ENCODE measurements at places on chromosomes 7 and 10.

DNA sequence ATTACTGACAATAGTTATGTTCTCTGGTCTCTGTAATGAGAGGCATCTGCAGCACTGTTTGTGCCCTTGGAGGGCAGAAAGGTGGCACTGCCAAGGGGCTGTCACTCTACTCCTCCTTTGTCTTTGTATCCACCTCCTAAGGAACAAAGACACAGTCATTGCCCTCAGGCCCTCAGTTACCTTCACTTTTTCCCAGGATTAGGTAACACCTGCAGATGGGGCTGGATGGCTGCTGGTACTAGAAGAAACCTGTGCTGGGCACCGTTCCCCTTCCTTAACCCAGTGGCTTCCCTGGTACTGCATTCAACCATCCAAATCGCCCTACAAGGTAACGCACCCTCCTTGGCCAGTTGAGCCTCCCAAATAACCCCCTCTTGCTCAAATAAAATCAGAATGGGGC lies 246.9 kb upstream of the NEBL start:
- DNase-seq: no peak
- H3K36me3 ChIP-seq: no peaks in the 10 kb centered on the region
- H3K4me1 ChIP-seq: no peaks in the 10 kb centered on the region
- H3K4me3 ChIP-seq: no peak overlapping the region

- peak; percentile 76 for DNase-seq
- H3K27ac ChIP-seq: peak overlapping the region; percentile 44
- no peaks in the 10 kb centered on the region for H3K36me3 ChIP-seq
- no peaks in the 10 kb centered on the region for H3K27me3 ChIP-seq
- peak overlapping the region; percentile 87 for H3K4me3 ChIP-seq
- peaks cover 10% of the 10 kb centered on the region for H3K4me1 ChIP-seq
These were observed 40.8 kb downstream of the HK1 start for GRCh38 chr10:69318867-69319727.

GRCh38 chr7:1123715-1124114 lies 35.8 kb downstream of the GPER1 start:
- H3K27ac ChIP-seq: no peak overlapping the region
- peak; percentile 79 for DNase-seq
- no peaks in the 10 kb centered on the region for H3K27me3 ChIP-seq
- no peak overlapping the region for H3K4me3 ChIP-seq
- H3K4me1 ChIP-seq: peaks cover 18% of the 10 kb centered on the region

GRCh38 chr7:50733552-50733951 lies 49.1 kb downstream of the GRB10 start:
- H3K4me3 ChIP-seq: no peak overlapping the region
- no peak for DNase-seq
- no peaks in the 10 kb centered on the region for H3K27me3 ChIP-seq
- H3K27ac ChIP-seq: no peak overlapping the region
- H3K36me3 ChIP-seq: no peaks in the 10 kb centered on the region
- H3K4me1 ChIP-seq: peaks cover 7% of the 10 kb centered on the region

DNA sequence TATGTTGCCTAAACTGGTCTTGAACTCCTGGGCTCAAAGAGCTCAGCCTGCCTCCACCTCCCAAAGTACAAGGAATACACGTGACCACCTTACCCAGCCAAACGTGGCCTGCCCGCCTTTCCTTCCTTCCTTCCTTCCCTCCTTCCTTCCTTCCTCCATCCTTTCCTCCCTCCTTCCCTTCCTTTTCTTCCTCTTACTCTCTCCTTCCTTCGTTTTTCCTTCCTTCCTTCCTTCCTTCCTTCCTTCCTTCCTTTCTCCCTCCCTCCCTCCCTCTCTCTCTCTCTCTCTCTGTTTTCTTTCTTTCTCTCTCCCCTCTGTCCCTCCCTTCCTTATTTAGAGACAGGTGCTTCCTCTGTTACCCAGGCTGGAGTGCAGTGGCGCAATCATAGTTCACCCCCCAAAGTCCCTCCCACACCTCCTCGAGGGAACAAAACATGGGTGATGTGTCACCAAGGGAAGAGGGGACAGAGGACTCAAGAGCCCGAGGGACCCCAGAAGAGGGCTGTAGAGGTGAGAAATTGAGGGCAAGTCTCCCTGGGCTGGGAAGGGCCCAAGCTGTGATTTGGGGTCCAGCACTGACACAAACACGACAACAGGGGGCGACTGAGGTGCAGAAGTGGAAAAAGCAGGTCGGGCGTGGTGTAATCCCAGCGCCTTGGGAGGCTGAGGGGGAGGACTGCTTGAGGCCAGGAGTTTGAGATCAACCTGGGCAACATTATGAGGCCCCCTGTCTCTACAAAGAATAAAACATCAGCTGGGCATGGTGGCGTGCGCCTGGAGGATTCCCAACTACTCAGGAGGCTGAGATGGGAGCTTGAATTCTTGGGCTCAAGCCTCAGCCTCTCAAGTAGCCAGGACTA lies 28.1 kb downstream of the EPHB4 start:
- H3K27ac ChIP-seq: no peak overlapping the region
- peak; percentile 80 for DNase-seq
- peaks cover 19% of the 10 kb centered on the region for H3K4me1 ChIP-seq
- no peaks in the 10 kb centered on the region for H3K27me3 ChIP-seq
- H3K36me3 ChIP-seq: no peaks in the 10 kb centered on the region
- H3K4me3 ChIP-seq: no peak overlapping the region

DNA sequence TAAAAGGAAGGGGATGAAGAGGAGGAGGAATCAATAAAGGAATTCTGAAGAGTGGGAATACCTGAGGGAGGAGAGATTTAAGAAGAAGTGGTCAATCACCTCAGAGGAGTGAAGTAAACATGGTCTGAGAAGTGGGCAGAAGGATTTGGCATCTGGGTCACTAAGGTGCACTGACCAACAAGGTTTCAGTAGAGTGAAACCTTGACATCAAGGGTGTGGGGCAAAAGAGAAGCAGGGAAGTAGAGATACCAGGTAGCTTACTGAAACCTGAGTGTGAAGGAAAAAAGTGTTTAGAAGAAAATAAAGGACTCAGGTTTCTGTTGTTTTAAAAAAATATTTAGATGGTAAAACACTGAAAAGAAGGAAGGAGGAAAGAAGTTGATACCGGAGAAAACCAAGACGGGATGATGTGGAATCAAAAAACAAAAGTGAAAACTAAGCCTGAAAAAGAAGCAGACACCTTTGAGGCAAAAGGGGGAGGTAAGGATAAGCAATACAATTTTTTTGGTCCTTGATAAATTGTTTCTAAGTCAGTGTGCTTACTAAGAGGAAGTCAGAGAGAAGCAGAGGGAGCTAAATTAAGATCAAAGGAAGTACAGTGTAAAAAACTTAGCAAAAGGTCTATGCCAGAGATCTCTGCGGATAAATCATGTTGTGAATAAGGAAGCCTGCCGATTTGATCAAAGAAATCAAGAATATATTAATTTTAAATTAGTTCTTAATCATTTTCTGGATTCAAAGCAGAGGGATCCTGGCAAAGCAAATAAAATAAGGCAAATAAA lies 137.2 kb upstream of the GPR22 start:
- H3K27me3 ChIP-seq: peaks cover 4% of the 10 kb centered on the region
- H3K4me1 ChIP-seq: no peaks in the 10 kb centered on the region
- H3K36me3 ChIP-seq: no peaks in the 10 kb centered on the region
- H3K4me3 ChIP-seq: no peak overlapping the region
- no peak for DNase-seq

DNA sequence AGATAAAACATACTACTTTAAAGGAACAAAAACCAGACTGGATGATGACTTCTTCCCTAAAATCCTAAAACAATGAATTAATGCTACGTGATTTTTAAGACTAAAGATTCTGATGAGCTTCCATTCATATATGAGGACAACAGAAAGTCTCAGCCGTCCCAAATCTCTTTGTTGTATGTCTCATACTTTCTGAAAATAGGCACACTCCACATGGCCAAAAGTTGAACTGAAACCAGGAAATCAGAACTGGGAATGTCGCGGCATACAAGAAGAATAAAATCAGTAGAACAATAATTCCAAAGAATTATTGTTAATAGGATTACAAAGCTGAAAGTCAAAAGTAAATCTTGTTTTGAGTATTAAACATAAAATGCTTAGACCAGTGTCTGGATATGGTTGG lies 195.4 kb upstream of the GHITM start:
- no peak overlapping the region for H3K27ac ChIP-seq
- H3K4me1 ChIP-seq: no peaks in the 10 kb centered on the region
- no peak overlapping the region for H3K4me3 ChIP-seq
- no peak for DNase-seq
